Myocyte (in vitro differentiated cells): ENCODE measurements at places on chromosomes 3 and 15. TPM values are rescaled to one million over a fixed set of nuclear protein-coding genes. Genes with fewer than 3 reads are reported as not detected.

- peak; percentile 4 for DNase-seq
Observed at GRCh38 chr3:154235330-154235729, 89.0 kb downstream of the DHX36 start.

- no peak for DNase-seq
Observed at GRCh38 chr3:138139691-138140090, 7.5 kb upstream of the A4GNT start.

DNA sequence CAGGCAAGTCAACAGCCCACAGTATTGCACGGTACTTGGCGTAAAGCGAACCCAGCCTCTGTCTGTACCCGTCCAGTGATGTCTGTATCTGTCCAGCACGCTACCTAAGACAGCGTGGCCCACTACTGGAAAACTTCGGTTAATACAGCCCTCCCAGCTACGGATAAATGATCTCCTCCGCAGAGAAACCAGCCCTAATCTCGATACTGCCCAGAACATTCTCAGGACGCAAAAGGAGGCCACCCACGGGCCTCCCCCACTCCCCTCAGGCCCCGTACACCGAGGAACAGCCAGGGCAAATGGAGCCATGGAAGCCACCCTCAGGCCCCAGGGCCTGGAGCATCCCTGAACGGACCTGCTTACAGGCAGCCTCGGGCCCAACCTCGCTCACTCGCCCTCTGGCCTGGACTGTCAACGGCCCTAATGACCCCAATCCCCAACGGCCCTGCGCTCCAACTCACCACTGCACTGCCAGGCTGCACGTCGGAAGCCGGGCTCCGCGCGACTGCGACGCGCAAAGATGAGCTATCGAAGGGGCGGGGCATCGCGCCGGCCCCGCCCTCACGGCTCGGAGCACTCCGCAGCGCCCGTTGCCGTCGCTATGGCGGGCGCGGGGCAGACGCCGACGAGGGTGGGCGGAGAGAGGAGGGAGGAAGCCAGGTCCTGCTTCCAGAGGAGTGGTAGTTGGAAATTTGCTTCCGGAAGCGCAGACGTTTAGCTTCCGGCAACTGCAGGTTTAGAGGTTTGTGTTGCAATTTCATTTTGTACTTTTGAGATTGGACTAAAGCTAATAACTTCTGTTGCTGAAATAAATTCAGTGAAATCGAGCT, at the start of gene SKIC8:
Gene SKIC8, minus strand, starts transcription at position 509 of the 830 bp plus-strand sequence. CDS start 3,923 bp downstream, outside the sequence.
- DNase-seq, result peak; percentile 93

DNA sequence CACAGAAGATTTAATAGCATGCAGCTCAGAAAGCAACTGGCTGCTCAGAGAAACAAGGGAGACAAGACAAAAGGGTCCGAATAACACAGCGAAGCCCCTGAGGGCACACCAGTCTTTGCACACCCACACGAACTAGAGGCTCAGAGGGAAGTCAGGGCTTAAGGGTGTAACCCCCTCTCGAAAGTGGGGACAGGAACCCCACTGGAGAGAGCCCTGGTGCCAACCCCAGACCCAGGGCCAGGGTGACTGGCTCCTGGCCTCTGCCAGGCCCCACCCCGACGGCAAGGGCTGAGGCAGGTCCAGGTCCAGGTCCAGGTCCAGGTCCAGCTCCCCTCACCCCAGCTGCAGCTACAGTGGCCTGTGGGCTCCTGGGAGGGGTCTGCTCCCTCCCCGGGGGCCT, 10.5 kb upstream of the PRR23E start:
- no peak for DNase-seq

DNA sequence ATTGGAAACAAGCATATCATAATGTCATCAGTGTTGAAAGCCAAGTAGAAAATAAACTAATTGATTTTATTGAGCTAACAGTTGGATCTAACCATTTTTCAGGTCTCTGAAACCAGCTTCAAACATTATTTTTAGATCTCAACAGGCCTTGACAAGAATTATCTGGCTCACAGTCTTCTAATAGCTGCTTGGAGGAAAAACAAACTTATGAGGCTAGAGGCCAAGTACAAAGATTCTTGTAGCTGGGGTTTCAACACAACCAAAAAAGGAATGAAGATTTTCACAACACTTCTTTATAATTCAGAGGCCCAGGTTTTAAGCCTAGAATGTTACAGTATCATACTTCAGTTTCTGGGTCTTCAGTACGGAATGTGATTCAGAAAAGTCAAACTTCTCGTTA, 3.7 kb downstream of the SETMAR start:
- peak; percentile 24 for DNase-seq

The LRCH3 gene
- 17.0 TPM in 2 replicates for total RNA-seq

The LEKR1 gene
- 0.68 and 1.3 TPM in 2 replicates for total RNA-seq
